Metanephros (tissue), 2 donors: ENCODE measurements at places on chromosomes 1 and 21. TPM values are rescaled to one million over a fixed set of nuclear protein-coding genes. Genes with fewer than 3 reads are reported as not detected.

The IFNLR1 gene
- total RNA-seq: 3.6 TPM

The PCAT6 gene
- not detected for total RNA-seq

The GJB5 gene
- 0.18 TPM for total RNA-seq

The OLIG1 gene
- total RNA-seq: 1.8 TPM

The TMEM269 gene
- total RNA-seq: 0.47 TPM

The KRTAP21-2 gene
- total RNA-seq: not detected

The TGFBR3 gene
- total RNA-seq: 135 TPM

The AADACL3 gene
- total RNA-seq: not detected

The CFHR5 gene
- not detected for total RNA-seq

The OTUD7B gene
- total RNA-seq: 21.4 TPM

The PRELP gene
- total RNA-seq: 4.0 TPM

The EDARADD gene
- total RNA-seq: 4.6 TPM

The SPATA21 gene
- not detected for total RNA-seq

The CCDC181 gene
- total RNA-seq: 1.5 TPM

The TAS1R3 gene
- total RNA-seq: 1.1 TPM

The MARK1 gene
- total RNA-seq: 11.6 TPM

The DMBX1 gene
- not detected for total RNA-seq

The SLC2A5 gene
- total RNA-seq: 7.5 TPM

The GJA9 gene
- not detected for total RNA-seq

The SLC30A1 gene
- total RNA-seq: 28.2 TPM

The PPFIA4 gene
- total RNA-seq: 14.0 TPM

The BEND5 gene
- total RNA-seq: 12.0 TPM

The LCE1C gene
- total RNA-seq: not detected

The SYT11 gene
- 20.0 TPM for total RNA-seq

The GPR161 gene
- total RNA-seq: 14.5 TPM

The CASZ1 gene
- total RNA-seq: 33.7 TPM
